ENCODE measurements at places on chromosomes 7 and 10.

DNA sequence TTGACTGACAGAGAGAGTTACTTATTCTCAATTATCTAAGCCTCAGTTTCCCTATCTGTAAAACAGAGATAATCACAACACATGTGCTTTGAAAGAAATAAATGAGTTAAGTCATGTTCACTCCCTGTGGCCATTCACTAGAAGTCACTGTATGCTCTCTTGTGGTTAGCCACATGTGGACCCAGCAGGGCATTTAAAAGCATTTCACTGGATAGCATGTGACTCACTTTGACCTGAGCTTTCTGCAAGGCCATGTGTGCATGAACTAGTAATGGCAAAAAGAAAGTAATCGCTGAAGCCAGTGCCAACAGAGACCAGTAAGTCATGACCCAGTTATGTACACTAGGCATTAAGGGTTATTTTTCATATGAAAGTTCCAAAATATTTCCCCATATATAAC is 557.0 kb upstream of the IGFBP3 start:
- no peak for DNase-seq

GRCh38 chr7:51471210-51471980 is 154.8 kb upstream of the COBL start:
- DNase-seq = no peak

GRCh38 chr7:28575241-28575643 is 162.9 kb downstream of the CREB5 start:
- DNase-seq = peak; percentile 20

DNA sequence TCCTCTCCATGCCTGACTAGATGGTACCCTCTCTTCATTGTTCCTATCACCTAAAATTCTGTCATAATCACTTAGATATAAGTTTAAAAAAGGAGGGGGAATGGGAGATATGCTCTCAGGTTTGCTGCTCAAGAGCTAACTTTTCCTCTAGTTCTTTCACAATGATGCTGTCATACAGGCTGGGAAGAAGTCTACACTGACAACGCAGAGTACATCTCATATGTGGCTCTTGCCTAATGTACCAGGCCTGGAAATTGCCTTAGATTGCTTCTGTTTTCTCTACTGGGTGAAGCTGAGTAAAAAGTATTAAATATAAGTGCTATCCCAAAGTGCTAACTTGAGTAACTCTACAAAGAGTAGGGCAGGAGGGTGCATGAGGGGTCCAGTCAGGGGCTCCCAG is 43.8 kb upstream of the BET1 start:
- no peak for DNase-seq

DNA sequence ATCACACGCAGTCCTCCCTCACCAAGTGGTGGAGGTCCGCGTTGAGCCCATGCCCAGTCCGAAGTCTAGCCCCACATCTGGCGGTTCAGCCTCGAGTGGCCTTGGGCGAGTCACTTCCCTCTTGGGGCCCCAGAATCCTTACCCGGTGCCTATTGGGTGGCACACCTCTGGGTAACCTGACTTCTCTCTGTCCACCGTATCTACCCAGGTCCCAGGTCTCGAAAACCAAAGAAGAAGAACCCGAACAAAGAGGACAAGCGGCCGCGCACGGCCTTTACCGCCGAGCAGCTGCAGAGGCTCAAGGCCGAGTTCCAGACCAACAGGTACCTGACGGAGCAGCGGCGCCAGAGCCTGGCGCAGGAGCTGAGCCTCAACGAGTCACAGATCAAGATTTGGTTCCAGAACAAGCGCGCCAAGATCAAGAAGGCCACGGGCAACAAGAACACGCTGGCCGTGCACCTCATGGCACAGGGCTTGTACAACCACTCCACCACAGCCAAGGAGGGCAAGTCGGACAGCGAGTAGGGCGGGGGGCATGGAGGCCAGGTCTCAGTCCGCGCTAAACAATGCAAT is 4.3 kb downstream of the EN2 start:
- no peak for DNase-seq

DNA sequence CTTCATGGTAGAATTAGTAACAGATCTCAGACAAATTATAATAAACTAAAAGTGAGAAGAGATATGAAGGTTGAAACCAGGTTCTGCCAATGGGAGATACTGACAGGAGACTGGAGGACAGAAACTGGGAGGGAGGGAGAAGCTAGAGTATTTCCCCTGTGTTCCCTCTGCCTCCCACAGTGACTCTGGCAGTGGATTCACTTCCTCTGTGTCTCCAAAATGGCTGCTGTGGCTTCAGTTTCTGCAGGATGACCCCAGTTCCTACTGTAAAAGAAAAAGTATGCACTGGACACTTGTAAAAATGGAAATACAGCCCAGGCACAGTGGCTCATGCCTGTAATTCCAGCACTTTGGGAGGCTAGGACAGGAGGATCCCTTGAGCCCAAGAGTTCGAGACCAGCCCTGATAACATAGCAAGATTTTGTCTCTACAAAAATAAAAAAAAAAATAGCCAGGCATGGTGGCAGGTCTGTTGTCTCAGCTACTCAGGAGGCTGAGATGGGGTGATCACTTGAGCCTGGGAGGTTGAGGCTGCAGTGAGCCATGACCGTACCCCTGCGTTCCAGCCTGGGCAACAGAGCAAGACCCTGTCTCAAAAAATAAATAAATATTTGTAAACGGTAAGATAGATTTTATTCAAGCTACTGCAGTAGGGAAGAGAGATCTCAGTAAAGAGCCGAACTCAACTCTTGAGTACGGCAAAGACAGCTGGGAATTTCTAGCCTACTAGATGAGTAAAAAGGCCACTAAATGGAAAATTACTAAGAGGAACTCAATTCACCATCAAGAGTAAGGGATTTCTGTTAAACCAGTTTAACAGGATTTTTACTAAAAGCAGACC is 156.6 kb upstream of the TRIM24 start:
- no peak for DNase-seq

DNA sequence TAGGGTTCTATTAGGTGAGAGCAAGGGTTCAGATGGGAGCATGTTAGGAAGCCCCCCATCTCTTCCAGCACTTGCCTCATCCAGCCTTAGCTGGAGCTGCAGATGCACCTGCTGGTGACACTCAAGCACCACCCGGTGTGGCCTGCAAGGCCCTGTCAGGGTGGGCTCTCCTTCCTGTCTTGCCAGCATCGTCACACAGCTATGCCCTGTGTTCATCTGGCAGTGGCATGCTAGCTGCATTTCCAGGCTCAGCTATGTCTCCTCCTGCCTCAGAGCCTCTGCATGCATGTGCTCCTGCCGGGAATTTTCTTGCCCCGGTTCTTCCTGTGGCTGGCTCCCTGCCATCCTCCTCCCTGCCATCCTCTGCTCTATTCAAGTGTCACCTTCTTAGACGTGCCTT is 129.7 kb upstream of the KLF6 start:
- no peak for DNase-seq

GRCh38 chr10:114094795-114095194 is 51.1 kb downstream of the ADRB1 start:
- no peak for DNase-seq

- no peak for DNase-seq
Observed at GRCh38 chr10:116866987-116867595, 17.8 kb downstream of the ENO4 start.

- no peak for DNase-seq
Observed at GRCh38 chr7:121005996-121006584, 17.6 kb downstream of the CPED1 start.

GRCh38 chr7:95642173-95642572 is 45.9 kb upstream of the PDK4 start:
- no peak for DNase-seq

DNA sequence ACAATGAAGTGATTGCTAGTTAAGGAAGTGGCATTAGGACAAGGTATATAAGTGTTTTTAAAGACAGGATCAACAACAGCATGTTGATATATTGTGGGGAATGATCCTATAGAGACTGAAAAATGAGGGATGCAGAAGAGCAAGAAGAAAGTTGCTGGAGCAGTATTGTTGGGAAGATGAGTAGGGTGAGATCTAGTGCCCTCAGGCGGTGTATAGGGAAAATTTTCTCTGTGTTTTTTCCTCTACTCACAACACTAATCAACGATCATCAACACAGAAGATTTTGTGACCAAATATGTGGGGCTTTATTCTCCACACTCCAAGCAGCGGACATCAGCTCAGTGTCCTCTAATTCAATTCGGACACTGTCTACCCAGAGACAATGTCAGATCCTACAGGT is 9.6 kb upstream of the PTTG1IP2 start:
- DNase-seq = no peak

DNA sequence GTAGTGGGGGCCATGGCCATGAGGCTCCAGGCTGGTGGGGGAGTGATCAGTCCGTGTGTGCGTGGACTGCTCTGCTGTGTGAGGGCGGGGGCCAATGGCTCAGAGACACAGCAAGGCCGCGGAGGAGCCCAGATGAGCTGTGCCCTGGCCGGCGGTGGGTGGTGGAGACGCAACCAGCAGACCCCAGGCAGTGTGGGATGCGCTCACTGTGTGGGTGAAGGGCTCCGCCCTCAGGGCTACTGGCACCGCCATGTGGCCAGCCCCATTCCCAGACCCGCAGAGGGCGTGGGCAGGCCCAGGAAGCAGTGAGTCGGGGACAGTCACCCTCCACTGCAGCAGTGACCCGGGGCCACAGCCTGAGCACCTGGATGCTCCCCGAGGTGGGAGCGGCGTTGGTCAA is 9.1 kb downstream of the NKX6-2 start:
- no peak for DNase-seq

- DNase-seq = no peak
Observed at GRCh38 chr7:1689311-1689710, 19.2 kb downstream of the ELFN1 start.

GRCh38 chr10:58175990-58176900 is 91.4 kb downstream of the IPMK start:
- no peak for DNase-seq

DNA sequence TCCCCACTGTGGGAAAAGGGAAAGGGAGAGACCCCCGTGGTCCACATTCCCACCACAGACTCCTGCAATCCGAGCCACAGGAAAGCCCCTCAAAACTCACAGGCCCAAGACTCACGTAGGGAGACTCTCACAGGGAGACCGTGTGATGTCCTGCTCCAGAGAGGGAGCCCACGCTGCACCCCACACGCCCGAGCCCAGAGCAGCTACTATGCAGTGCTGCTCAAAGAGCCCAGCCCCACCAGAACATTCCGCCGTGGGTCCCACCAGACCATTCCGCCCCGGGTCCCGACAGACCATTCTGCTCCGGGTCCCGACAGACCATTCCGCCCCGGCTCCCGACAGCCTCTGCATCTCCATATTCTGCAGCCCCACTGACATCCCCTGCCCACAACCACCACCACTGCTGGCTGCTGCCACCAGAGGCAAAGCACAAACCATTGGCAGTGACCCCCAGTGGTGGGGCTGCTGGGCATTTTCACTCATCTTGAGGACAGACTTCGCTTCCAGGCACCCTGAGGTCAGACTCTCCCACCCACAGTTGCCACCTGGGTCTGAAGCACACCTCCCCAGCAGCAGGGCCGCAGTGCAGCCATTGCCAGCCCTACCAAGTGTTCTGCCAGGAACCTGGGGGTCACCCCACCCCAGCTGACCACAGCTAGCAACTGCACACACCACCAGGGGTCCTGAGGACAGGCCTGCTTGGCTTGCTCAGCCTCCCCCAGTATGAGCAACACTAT is 625.4 kb upstream of the FOXK1 start:
- no peak for DNase-seq

DNA sequence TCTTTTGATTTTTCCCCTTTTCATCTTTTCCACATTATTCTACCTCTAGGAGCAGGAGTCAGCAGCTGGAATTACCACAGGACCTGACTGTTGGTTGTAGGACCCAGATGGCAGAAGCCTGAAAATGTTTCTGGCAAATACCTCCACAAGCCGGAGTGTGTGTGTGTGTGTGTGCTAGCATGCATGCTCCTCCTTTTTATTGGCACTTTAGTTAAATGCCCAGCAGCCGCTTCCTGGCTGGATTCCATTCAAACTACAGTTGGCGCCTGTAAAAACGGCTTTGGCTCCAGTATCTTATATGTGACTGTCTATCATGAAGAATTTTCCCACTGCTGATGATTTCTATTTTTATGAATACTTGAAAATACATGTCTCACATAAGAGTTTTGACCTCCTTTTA is 319.7 kb upstream of the SP4 start:
- no peak for DNase-seq

GRCh38 chr7:18086165-18087025 is 58.7 kb upstream of the PRPS1L1 start:
- DNase-seq = peak; percentile 30

GRCh38 chr10:96667401-96667800 is 52.9 kb downstream of the PIK3AP1 start:
- no peak for DNase-seq

DNA sequence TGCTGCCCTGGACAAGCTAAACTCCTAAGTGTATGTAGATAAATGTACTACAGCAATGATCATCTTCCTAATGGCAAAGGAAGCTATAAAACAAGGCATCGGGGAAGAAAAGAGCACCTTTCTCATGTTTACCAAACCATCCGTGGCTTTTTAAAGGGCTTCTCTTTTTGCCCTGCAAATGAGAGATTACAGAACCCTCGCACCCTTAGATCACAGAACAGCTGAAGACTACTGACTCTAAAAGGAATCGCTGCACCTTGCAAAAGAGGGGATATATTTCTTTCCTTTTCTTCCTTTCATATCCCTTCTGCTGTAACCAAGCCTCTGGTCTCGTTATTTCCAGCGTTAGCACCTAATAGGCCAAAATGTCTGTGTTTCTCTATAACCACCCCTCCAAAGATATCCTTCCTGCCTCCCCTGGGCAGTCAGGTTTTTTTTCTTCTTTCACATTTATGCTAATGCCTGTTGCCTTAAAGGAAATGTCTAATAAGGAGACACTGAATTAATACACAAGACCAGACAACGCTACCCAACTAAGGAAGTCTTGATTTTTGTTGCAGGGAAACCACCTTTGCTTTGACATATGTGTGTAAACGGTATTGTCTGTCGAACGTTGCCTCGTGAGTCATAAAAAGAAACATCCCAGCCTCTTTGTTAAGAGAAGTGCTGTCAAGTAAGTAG is 10.5 kb downstream of the ST8SIA6 start:
- DNase-seq = no peak

DNA sequence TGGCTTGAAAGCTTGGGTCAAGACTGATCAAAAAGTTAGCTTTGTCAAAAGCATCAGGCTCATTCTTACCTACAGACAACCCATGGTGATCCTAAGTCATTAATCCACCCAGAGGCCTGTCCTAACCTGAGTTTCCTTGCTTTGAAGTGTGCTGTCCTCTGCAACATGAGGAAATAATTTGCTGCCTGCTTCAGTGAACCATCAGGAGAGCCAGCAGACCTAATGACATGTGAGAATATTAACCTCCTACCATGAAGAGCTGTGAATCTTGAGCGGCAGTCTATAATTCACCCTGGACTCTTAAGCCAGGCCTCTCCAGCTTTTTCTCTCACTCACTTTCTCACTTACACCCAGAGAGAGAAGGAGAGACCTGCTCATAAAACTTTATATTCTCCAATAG is 590.0 kb downstream of the LRMDA start:
- no peak for DNase-seq

- DNase-seq = no peak
Observed at GRCh38 chr7:116632384-116632783, 39.6 kb upstream of the MET start.

GRCh38 chr7:4681218-4681851 is 760 bp upstream of the FOXK1 start:
- DNase-seq = no peak

DNA sequence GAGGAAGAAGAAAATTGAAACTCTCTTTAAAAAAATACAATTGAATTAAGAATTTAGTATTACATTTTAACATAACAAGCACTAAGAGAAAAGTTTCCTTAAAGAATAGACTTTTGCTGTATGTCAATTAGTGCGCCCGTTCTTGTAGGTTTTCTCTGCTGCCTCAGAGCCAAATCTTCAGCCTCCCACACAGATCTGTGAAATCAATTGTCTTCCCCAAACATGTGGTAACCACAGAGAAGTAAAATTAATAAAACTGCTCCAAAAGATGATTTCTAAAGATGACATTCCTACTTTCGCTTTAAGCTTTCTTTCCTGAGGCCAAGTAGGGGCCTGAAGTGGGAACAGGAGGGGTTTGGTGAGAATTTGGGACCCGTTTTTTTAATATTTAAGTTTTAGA is 113.2 kb upstream of the ADO start:
- DNase-seq = no peak
